ENCODE measurements at places on chromosomes 1 and 21. TPM values are rescaled to one million over a fixed set of nuclear protein-coding genes. Genes with fewer than 3 reads are reported as not detected.
A peak's percentile ranks its signal among the peaks of the same experiment; 100 is the strongest.

Gene NUP210L
- total RNA-seq: not detected

- no peak for DNase-seq
Measured at GRCh38 chr1:56983484-56983883, 17.7 kb upstream of the C8B start.

DNA sequence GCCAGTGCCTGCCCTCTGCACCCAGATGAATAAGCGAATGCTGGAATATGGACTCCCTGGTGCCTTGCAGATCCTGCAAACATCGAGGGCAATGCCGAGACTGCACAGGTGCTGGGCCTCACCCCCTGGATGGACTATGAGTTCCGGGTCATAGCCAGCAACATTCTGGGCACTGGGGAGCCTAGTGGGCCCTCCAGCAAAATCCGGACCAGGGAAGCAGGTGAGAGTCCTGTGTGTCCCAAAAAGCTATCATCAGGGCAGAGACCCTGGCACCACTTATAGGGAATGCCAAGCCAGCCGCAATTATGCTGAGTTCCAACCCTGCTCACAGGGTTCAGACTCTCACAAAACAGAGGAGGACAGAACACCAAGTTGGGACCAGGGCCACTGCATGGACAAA is 17.2 kb downstream of the TMEM81 start:
- no peak for DNase-seq

GRCh38 chr1:93991271-93991670 is 82.0 kb upstream of the GCLM start:
- DNase-seq: no peak

Gene CLIC6
- 6.2 TPM for total RNA-seq

Gene LORICRIN
- total RNA-seq: not detected

Gene RAB7B
- 9.8 TPM for total RNA-seq

- DNase-seq: peak; percentile 91
Measured at GRCh38 chr1:179586107-179586823, 5.4 kb upstream of the TDRD5 start.

DNA sequence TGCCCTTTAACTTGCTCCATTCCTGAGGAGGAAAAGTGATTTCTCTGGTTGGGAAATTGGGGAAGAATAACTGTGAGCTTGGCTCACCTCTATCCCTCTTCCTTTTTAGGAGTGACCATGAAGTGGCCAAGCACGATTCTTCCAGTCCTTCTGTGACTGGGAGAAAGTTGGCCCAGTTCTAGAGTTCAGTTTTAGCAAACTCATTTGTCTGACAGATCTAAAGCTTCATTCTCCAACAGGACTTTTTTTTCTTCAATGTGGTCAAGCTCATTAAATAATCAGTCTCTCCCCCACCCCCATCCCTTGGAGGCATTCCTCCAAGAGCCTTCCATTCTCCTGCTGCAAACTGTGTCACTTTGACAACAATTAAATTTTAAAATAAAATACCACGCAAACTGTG is 6.4 kb upstream of the AGL start:
- no peak for DNase-seq

Gene KRTAP13-2
- not detected for total RNA-seq

Gene IGSF8
- 32.4 TPM for total RNA-seq

GRCh38 chr1:37634244-37634991 is at the start of gene RSPO1:
Gene RSPO1, minus strand, starts transcription at chr1:37634892. Its CDS starts 5,231 bp downstream, at chr1:37629661.
- DNase-seq: no peak

Gene LCE1B
- total RNA-seq: not detected

GRCh38 chr21:42836767-42837301 is 42.5 kb downstream of the WDR4 start:
- no peak for DNase-seq

DNA sequence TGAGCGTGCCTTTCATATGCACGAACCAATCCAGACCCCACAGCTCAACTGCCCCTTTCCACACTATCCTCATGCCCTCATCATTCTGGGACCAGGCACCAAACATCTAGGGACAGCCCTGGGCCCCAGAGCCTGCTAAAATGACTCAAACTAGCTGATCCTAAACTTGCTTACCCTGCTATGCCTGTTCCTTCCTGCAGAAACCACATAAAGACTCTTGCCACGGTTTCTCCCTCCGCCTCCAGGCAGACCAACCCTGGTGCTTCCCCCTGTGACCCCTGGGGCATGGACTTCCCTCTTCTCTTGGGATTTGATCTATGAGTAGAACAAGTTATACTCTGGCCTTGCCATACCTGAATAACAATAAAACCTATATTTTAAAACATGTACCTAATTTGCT is 138.0 kb upstream of the CD34 start:
- no peak for DNase-seq
